ENCODE measurements at places on chromosomes 4 and X.

- no peak for DNase-seq
Measured at GRCh38 chr4:117983541-117984365, 50.5 kb upstream of the NDST3 start.

DNA sequence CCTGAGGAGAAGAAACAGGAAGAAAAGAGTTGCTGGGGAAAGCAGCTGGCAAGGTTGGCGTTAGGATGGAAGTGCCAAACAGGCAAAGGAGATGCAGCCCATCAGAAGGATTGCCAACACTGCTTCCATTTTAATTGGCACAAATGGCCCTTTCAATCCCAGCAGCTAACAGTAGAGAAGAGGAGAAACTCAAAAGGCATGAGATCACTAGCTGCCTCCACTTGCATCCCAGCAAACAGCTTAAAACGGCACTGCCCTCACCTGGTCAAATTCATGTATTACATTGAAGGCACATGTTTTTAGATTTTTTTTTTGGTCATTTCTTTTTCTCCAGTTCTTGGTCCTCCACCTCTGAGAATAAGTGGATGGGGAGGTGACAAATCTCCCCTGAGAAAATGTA lies 14.9 kb upstream of the LOC101059915 start:
- no peak for DNase-seq

GRCh38 chrX:48025561-48025960 lies 18.8 kb downstream of the SPACA5 start:
- no peak for DNase-seq

- no peak for DNase-seq
Measured at GRCh38 chr4:71498625-71499024, 159.8 kb downstream of the SLC4A4 start.

DNA sequence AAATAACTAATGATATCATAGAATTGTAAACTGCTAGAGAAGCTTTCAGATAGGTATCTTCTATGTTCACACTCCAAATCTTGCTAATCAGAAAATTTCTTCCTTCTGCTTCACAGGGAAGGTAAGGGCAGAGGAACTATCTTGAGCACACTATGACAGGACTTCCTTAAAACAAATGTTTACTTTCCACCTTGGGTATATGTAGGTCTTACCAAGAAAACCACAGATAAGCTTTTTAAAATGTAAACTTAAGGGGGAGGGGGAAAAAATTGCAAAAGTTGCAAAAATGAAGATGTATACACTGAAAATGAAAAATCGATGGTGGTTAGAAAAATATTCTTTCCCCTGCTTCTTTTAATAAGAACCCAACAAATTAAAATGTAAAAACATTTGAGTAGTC lies 30.9 kb downstream of the YTHDC1 start:
- no peak for DNase-seq

- no peak for DNase-seq
Measured at GRCh38 chrX:104335756-104336155, 81.0 kb upstream of the ESX1 start.

- DNase-seq, result no peak
Measured at GRCh38 chrX:9340598-9341290, 124.1 kb upstream of the TBL1X start.

- no peak for DNase-seq
Measured at GRCh38 chr4:43242606-43243005, 350.1 kb downstream of the GRXCR1 start.

- no peak for DNase-seq
Measured at GRCh38 chr4:125741825-125742452, 427.2 kb downstream of the FAT4 start.

- no peak for DNase-seq
Measured at GRCh38 chrX:18873836-18874235, 110.1 kb downstream of the PHKA2 start.

- no peak for DNase-seq
Measured at GRCh38 chr4:110087070-110087708, 111.2 kb downstream of the ELOVL6 start.

DNA sequence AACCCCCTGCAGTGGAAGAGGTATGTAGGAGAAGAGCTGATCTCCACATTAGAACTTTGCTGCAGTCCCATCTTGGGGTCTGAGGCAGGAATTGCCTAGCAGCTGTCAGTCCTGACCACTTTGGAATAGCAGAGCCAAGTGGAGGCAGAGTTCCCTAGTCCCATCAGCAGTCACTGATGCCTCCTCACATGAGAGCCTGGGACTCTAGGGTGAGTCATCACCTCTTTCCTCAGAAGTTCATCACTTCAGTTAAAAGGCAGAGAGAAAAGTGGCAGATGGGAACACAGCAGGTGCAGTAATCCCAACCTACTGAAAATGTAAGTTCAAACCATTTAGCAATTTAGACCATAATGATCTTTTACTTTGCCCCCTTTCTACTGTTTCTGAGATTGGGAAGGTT lies 73.9 kb upstream of the MED14 start:
- DNase-seq, result no peak

- DNase-seq, result no peak
Measured at GRCh38 chrX:113868177-113868576, 715.7 kb upstream of the HTR2C start.

DNA sequence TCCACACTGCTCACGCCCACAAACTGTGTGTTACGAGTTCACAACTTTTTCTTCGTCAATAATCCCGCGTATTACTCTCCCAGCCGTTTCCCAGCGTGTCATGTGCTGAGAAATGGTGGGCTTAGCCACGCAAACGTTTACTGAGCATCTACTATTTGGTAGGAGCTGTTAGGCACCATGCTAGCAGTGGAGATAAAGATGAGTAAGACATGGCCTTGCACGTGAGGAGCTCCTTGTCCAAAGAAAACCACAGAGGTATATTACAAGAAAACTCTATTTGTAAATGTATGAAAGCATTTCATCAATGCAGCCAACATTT lies 821 bp upstream of the TMEM128 start:
- DNase-seq, result no peak

DNA sequence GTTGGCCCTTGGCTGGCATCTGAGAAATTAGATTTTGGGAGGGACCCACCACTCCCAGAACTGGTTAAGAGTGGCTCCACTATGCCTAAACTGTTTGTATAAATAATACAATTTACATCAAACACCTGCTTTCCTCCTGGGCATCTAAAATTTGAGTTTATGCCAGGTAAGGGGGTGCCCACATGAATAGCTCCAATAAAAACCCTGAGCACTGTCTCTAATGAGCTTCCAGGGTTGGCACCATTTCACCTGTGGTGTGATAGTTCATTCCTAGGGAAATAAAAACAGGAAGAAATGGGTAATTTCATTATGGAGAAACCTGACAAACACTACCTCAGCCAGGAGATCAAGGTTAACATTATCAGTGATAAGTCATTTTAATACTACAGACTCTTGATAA lies 119.7 kb downstream of the FRYL start:
- DNase-seq, result no peak

GRCh38 chrX:18449236-18449635 lies 23.8 kb downstream of the CDKL5 start:
- DNase-seq, result no peak

- DNase-seq, result no peak
Measured at GRCh38 chrX:72713130-72713529, 976 bp downstream of the PHKA1 start.

GRCh38 chr4:78735697-78736096 lies 40.5 kb upstream of the BMP2K start:
- no peak for DNase-seq

- DNase-seq, result no peak
Measured at GRCh38 chrX:83022020-83022419, 486.1 kb upstream of the POU3F4 start.

- DNase-seq, result no peak
Measured at GRCh38 chrX:30468471-30468870, 109.1 kb downstream of the TASL start.

DNA sequence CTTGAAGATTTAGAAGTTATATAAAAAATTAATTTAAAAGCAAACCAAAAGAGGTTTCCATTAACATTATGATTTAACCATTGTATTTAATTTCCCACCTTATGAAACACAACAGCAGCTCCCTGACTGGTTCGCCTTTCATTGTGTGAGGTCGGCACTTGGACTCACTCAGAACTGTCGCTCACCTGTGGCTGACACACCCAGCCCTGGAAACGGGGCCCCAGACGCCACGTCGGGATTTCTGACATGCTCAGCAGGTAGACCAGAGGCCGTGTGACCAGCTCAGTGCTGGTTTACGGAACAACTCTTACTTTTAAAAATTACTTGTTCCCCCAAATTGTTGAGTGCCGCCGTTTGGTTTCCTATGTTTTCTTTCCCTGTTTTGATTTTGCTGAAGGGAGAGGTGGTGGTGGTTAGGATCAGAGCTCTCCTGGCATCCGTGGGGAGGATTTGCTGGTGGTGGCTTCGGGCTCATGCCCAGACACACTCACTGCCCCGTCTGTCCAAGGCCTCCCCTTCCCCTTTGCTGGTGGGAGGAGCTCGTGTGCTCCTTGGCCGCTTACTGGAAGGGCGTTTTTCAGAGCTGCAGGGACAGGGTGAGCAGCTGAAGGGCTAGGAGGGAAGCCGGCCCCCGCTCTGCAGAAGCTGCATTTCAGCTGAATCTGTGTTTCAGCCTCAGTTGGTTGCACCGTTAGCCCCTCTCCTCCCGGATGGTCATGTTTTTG lies 59.2 kb downstream of the CPLX1 start:
- DNase-seq, result no peak

- no peak for DNase-seq
Measured at GRCh38 chr4:152265149-152265621, 270.7 kb downstream of the FBXW7 start.

DNA sequence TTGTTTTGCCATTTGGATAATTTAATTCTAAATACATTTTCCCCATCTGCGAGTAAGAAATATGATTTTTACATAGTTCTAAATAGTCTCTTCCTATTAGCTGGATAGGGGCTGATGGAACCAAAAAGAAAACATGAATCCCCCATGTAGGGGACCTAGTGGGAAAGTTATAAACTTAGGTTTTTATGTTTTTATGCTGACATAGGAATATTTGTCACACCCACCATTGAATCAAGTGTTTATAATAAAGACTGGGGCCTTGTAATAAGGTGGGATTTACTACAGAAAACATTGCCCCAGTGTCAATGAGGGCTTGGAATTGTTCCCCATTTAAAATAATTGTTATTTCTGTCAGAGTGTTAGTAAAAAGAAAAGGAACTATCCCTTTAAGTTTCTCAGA lies 2506.6 kb downstream of the PCDH7 start:
- no peak for DNase-seq

GRCh38 chrX:8196776-8197175 lies 25.7 kb upstream of the VCX2 start:
- DNase-seq, result no peak

DNA sequence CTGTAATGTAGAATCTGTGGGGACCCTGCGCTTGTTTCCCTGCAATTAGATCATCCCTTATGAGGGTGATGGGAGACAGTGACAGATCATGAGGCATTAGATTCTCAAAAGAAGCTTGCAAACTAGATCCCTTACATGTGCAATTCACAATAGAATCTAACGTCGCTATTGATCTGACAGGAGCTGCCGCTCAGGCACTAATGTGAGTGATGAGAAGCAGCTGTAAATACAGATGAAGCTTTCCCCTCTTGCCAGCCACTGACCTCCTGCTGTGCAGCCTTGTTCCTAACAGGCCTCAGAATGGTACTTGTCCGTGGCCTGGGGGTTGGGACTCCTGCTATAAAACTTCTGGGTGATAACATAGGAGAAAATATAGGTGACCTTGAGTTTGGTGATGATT lies 1076.8 kb downstream of the PDHA2 start:
- no peak for DNase-seq

DNA sequence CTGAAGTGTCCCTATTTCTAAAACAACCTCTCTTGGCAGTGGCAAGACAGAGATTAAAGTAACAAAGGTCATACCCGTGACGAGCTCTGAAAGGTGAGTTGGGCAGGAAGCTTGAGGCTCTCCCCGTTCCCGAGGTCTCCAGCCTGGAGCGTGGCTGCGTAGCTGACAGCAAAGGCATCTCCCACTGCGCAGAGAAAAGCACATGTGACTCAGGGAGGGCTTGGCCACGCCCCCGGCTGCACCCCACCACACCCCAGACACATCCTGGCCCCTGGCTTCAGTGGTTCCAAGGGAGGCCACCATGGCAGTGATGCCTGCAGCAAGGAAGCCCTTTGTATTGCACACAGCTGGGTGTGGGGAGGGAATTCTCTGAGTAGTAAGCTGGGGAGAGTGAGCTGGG lies 23.1 kb downstream of the EVC2 start:
- no peak for DNase-seq

- DNase-seq, result no peak
Measured at GRCh38 chr4:115275615-115276014, 162.2 kb upstream of the NDST4 start.

- no peak for DNase-seq
Measured at GRCh38 chr4:66974665-66975064, 570.6 kb downstream of the CENPC start.

DNA sequence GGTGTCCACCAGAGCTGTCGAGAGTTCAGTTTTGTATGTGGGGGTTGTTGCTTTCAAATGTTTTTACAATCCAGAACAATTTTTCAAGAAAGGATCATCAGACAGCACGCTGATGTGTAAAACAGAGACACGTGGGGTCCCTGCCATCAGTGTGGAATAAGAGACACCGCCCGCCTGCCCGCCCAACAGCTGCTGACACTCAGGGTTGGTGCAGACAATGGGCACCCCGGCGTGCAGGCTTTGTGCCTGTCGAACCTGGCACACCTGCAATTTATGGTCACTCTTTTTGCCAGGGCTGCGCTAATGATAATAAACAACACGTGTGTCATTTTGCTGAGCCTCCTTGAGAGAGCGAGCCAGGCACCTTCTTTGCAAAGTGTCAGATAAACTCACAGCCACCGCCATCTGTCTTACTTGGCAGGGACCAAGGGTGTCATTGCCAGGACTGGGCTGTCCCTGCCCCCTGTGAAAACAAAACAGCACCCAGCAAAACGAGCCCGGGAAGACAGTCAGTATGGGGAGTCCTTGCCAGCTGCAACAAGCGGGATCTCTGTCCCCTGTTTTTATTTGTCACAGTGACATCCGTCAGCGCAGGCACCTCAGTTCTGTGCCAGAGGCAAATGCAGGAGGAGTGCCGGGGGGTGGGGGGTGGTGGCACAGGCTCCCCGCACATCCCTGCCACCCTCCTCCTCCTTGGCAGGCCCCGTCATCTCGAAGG lies 69.1 kb downstream of the PSAPL1 start:
- no peak for DNase-seq

- no peak for DNase-seq
Measured at GRCh38 chrX:39921838-39922237, 175.9 kb downstream of the BCOR start.

All from stimulated activated CD4-positive, alpha-beta T cell treated with anti-CD3 and anti-CD28 coated beads, TNF-alpha, amount 100 ng/mL, for 1 hour (primary cell).